Activated CD8-positive, alpha-beta memory T cell treated with anti-CD3 and anti-CD28 coated beads for 1 hour (primary cell): ENCODE measurements at places on chromosomes 2 and 18.

GRCh38 chr2:144190908-144191605, 328.9 kb downstream of the ZEB2 start:
- no peak for DNase-seq

DNA sequence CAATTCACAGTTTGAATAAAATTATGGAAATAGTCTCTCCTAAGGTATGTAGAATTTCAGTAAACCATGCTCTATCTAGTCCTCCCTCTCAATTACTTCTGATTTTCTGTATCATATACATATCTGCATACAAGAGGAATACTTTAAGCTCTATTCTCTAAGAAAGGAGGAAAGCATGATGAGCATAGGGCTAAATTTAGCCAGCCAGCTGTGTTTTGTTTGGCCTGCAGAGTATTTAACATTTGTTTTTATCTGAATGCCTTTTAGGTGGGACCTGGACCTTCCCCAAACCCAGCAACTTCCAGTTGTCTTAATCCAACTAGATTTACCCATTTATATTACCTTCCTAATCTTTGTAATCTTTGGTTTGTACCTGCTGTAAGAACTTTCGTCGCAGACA, 42.2 kb upstream of the FAM117B start:
- DNase-seq = no peak

- no peak for DNase-seq
Observed at GRCh38 chr2:60882971-60883753, 1.8 kb downstream of the REL start.

GRCh38 chr2:134306521-134306920, 52.6 kb downstream of the MGAT5 start:
- no peak for DNase-seq

DNA sequence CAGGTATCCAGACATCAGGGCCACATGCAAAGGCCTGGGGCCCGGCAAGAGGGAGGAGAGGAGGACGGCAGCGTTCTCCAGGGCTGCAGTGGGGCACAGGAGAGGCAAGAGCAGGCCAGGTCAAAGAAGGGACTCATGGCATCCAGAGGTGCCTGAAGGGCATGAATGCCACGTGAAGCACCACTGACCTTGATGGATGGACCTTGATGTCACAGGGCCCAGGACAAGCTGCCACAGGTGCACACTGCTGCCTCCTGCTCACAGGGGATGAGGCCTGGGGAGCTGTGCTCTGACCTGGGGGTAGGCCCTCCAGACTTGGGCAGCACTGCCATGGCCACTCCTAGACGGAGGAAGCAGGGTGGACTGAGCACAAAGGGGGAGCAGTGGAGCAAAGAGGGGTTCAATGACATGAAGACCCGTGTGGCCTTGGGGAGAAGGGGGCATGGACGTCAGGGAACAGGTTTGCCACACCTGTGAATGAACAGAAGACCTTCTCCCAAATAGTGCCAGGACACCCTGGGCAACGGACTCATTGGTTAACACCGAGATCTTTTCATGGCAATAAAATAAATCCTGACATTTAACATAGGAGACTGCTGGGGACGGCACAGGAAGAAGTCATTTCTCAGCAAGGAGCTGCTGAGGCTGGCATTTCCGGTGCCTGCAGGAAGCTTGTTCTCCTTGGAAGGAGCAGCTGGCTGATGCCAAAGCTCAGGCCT, 65.6 kb downstream of the EMX1 start:
- no peak for DNase-seq
